ENCODE measurements at places on chromosomes 5 and 9.

- DNase-seq = no peak
Observed at GRCh38 chr9:19922476-19923118, 133.8 kb upstream of the SLC24A2 start.

GRCh38 chr9:35618854-35619799 is 914 bp upstream of the CD72 start:
- DNase-seq = no peak

DNA sequence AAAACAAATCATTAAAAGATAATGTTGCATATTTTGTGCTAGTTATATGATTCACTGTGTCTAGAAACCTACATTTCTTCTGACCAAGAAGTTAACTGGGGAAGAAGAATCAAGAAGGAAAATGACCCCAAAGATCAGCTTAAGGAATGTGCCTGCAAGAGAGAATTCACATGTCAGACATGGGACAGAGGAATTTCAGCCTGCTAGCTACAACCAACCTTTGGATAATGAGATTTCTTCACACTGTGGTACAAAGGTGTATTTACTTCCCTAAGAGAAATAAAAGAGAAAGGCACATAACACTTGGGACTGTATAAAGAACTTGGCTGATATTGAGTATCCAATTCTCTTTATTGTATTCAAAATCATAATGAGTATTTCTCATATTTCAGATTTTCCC is 39.6 kb upstream of the ELL2 start:
- DNase-seq = no peak

DNA sequence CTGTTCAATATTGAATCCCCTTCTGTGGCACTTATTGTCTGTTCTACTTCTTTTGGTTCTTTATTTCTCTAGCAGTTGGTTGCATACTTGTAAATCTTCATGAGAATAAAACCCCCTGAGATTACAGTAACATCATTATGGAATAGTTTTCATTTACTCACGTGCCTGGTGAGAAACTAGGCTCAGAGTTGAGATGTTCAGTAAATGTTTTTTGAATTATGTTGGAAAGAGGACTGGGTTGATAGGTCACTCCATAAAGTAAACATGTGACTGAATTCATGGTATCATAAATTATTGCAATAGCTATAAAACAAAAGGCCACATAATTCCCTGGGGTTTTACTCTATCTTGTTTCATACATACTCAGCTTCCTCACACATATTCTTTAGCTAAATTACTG is 174.2 kb upstream of the C9orf72 start:
- DNase-seq = no peak

Data from activated CD4-positive, CD25-positive, alpha-beta regulatory T cell (primary cell).